Dorsolateral prefrontal cortex (tissue), 122 donors: ENCODE measurements at places on chromosomes 7 and 10.

- DNase-seq = peak; percentile 30
These were observed 3.1 kb upstream of the ELFN1 start for GRCh38 chr7:1666823-1667565.

- DNase-seq = no peak
These were observed 289.9 kb upstream of the SP8 start for GRCh38 chr7:21076574-21076973.

DNA sequence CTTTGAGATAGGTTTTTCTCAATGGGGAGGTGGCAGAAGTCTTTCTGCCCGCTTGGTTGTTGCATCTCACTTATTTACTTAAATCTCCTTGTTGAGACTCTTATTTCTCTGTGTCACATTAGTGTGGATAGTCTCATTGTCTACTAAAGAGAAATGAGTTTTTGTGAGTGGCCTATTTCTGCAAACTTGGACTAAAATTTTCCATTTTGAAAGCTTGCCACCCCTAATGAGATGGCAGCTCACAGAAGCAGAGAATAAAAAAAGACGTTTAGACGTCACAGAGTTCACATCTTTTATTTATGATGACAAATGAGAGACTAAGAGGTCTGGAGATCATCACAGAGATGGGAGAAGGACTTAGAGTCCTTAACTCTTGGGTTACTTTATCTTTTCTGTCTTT, 262.7 kb upstream of the PHYHIPL start:
- no peak for DNase-seq

DNA sequence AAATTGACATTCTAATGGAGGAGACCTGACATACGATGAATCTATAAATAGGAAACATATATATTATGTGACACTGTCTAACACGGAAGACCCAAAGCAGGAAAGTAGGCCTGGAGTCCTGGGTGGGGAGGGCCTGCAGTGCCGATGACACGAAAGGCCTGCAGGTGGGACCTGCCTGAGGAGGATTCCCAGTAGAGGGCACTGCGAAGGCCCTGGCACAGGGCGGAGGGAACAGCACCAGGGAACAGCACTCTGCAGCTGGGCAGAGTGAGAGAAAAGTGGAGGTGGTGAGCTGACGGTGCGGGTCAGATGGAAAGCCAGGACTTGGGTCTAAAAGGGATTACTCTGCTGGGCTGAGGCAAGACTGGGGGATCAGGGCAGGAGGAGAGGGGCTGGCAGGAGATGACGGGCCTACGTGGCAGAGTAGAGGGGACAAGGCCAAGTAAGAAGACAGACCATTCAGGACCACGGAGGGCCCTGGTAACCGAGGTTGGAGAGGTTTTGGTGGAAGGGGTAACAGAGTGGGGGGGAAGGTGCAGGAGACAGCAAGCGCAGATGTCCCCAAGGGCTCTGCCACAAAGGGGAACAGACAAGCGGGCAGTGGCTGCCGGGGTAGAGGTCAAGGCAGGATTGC, 8.1 kb downstream of the ZNF746 start:
- DNase-seq = no peak

DNA sequence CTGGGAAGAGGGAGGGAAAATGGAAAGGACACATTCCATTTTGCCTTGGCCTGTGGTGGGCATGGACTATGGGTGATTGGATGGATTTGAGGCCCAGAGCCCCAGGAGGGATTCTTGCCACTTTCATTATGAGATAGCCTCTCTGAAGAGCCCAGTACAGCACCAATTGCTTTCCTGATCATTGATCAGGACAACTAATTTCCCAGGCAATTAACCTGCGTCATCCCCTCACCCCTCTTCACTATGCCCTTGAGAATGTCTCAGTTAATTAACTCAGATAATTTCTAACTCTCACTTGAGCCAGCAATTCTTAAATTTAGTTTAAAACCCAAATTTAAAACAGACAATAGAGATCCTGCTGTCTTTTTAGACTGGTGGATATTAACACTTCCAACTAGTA, 13.5 kb upstream of the PLEKHA1 start:
- no peak for DNase-seq

GRCh38 chr10:112308125-112308502, 24.9 kb downstream of the TECTB start:
- DNase-seq = no peak

DNA sequence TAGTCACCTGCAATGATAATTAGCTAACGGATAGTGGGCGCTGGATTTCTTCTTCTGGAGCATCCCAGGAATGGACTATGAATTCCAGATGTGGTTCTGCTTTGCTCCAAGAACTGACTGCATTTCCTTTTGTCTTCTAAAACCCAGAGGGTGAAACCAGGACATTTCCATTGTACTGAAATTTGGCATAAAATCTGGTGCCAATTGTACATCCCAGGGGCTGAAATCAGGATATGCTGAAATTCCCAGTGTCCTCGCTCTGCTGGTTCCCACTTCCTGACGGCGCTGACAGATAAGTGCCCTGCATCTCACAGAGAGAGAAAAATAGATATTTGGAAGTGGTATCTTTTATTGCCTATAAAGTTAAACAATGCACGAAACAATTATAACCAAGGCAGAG, 31.9 kb downstream of the RBM20 start:
- no peak for DNase-seq

- DNase-seq = no peak
These were observed 211.1 kb downstream of the MGMT start for GRCh38 chr10:129678186-129678585.

DNA sequence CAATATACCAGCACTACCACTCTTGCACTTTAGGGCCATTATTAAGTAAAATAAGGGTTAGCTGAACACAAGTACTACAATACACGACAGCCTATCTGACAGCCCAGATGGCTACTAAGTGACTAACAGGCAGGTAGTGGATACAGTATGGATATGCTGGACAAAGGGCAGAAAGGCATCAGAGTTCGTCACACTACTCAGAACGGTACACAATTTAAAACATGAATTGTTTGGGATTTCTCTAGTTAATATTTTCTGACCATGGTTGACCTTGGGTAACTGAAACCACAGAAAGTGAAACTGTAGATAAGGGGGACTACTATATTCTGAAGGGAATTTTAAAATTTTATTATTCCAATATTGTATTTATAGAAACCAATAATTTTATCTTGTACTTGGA, 101.3 kb upstream of the SKAP2 start:
- no peak for DNase-seq

DNA sequence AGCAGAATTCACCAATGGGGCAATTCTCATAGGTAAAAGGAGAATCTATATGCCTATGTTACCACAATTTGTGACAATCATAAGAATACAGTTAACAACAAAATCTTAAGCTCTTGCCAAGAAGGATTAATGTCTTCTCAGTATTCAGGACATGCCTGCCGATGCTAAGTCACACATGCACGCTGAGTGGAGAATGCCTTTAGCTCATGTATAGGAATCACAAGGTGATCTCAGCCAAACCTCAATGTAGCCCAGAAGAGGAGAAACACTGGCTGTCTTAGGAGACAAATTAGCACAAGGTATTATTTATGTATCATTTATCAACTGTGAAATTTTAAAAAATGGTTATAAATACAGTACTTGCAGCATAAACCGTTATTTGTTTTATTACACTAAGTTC, 2.7 kb downstream of the HTR7 start:
- no peak for DNase-seq

DNA sequence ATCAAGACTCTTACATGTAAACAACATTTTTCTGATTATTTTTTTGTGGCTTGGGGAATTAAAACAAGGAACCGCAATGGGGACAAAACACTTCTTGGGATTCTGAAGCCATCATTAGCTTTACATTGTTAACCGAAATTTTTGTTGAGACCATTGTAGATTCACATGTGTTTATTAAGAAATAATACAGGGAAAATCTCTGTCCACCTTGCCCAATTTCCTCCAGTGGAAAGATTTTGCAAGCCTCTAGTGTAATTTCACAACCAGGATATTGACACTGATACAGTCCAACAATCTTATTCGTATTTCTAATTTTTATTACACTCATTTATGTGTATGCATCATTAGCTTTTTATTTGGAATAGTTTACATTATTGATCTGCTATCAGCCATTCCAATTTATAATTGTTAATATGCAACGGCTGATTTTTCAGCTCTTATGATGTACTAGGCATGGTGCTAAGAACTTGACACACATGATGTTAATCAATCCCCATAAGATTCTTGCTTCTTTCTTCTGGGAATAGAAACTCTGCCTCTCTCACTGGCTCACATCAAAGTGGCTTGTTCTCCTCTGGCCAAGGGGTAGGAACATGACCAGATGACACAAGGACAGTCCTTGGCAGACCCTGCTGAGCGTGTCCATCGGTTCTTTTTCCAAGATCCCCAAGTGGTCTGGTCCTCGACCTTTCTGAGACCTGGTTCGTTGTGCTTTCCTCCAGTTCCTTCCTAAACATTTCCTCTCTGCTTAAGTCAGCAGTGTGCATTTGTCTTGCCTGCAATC, 137.6 kb downstream of the ADAM12 start:
- DNase-seq = no peak

DNA sequence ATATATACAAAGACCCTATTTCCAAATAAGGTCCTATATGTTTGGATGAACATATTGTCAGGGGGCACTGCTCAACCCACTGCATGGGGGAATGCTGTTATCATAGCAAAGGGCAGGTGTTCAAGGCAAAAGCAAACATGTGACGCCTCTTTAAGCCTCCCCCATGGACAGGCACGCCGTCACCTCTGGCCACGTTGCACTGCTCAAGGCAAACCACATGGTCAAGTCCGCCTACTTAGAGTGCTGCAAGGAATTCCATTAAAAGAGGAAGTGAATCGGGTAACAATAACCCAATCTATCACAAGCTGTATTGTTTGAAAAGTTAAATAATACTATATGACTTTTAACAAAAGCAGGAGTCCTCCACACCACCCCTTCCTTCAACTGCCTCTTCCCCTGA, 8.8 kb upstream of the CALD1 start:
- DNase-seq = no peak

DNA sequence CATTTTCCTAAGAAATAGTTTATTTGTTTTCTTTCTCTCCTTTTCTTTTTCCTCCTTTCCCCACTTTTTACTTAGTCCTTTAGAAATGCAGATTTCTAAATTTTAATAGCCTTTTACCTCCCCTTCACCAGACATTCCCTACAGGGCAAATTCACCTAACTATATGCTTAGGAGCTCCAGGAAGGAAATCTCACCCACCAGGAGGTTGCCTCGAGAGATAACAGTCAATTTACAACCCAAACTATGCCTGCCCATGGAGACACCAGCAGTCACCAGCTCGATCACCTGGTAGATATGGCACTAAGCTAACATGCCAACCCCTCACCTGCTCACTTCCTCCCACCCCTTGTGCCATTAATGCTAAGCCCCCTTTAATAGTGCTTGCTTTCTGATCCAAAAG, 25.2 kb upstream of the CREB3L2 start:
- no peak for DNase-seq

DNA sequence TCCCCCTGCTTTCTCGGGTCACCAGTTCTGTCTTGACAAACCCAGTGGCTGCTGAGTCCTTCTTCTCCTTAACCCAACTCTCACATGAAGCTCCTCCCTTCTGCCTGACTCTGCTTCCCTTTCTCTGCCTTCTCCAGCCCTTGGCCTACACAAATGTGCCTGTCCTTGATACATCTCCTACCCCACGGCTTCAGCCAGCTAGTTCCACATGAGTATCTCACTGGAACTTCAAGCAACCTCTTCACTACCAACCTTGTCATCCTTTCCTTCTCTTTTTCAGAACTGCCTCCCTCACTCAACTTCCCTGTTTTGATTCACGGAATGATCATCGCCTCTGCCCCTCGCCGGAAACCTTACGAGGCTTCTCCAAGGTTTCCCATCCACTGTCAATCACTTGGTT, 55.9 kb downstream of the PDIA4 start:
- no peak for DNase-seq

DNA sequence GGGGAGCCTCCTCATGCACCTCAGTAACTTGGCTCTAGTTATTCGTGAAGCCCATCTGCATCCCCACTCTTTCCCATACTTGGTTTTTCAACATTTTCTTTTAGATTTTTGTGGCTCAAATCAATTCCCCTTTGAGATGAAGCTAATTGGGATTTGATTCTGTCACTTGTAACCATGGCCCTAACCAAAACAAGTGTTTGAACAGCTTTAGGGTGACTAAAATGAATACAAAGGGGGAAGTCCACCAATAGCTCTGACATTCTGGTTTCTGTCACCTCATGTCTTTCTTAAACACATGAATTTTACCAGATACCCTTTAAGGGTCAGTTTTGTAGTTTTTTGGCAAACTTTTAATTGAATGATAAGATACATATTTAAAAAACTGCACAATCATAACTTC, 87.0 kb downstream of the PCGF5 start:
- no peak for DNase-seq

GRCh38 chr7:77524731-77525130, 12.4 kb upstream of the PTPN12 start:
- no peak for DNase-seq

- DNase-seq = no peak
These were observed 654.6 kb downstream of the TNS3 start for GRCh38 chr7:46927131-46927810.

DNA sequence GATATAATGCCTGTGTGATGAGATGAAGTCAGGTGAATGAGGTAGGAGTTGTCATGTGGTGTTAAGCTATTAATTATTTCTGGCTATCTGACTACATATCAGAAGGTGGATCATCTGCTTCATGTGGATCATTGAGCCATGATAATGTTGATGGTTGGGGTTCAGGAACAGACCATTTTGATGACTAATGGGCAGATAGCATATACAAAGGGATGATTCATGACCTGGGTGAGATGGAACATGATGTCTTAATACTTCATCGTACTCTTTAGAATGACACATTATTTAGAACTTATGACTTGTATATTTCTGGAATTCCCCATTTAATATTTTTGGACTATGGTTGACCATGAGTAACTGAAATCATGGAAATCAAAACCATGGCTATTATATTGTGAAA, 155.1 kb downstream of the OR13A1 start:
- DNase-seq = no peak

DNA sequence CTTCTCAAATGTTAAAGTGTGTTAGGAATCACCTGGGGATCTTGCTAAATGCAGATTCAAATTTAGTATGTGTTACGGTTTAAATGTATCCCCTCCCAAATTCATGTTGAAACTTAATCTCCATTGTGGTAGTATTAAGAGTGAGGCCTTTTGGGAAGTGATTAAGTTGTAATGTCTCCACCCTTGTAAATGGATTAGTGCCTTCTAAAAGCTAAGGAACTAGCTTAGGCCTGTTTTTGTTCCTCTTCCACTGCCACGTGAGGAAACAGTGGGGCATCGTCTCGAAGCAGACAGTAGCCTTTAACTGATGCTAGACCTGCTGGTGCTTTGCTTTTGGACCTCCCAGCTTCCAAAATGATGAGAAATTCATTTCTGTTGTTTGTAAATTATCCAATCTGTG, 52.3 kb upstream of the SEMA3D start:
- no peak for DNase-seq

- DNase-seq = no peak
These were observed 435.9 kb downstream of the PLXNA4 start for GRCh38 chr7:132140341-132140740.

DNA sequence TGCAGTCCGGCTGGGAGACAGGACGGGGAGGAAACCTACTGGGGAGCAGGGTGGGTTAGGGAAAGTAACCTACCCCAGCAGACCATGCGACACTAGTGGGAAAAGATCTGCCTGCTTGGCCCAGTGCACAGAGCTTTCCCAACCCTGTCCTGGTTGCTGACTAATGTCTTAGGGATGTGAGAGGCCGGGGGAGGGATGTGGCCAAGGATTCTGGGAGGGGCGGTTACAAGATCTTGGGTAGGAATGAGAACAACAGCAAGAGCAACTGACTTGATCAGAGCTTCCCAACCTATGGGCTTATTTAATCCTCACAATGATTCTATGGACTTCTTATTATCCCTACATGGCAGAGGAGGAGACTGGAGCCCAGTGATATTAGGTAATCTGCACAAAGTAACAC, 24.0 kb upstream of the EIF5AL1 start:
- peak; percentile 14 for DNase-seq

- DNase-seq = no peak
These were observed 77.2 kb downstream of the ZNF680 start for GRCh38 chr7:64485623-64486022.
